ENCODE measurements at places on chromosomes 4 and X.

GRCh38 chr4:41561244-41561643 is 23.3 kb downstream of the LIMCH1 start:
- DNase-seq: no peak

- no peak for DNase-seq
These were observed 5.5 kb upstream of the MMAA start for GRCh38 chr4:145613566-145614232.

DNA sequence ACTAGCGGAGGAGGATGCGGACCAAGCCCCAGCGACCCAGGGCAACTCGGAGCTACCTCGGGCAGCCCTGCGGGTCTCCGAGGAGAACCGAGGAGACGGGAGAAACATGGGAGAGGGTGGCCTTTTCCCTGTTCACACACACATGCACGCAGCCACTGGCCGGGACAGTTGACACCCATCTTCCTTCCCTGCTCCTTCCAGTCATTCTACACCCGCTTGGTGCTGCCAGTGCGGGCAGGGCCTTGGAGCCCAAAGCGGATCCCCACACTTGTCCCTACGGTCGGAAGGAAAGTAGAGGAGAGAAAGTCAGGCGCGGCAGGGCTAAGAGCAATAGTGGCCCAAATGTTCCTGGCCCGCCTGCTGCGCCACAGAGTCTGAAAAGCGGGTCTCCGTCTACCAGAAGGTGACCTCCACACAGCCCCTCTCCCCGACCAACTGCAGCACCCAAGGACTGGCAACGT is 1.1 kb upstream of the PPP3CA start:
- DNase-seq: no peak

- DNase-seq: no peak
These were observed 1697.0 kb downstream of the PCDH7 start for GRCh38 chr4:32417113-32417704.

Measured in ELR (cell line).